GOT3 (cell line): ENCODE measurements at places on chromosomes 12 and 14.

DNA sequence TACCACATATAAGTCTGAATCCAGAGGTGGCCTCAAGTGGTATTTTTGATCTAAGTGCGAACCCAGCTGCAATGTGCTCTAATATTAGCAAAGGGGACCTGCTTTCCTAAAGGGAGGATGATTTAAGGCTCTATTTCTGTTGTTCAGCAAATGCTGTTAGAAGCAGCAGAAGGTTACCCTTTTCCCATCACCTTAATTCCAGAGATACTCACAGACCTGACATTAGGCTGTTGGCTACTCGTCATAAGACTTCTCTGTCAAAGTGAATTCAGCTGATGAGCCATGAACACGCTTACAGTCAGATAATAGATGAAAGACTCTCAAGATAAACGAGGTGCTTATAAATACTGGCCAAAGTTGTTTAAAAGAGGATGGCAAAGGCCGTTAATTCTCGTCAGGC is 308.7 kb upstream of the DDHD1 start:
- no peak for DNase-seq

GRCh38 chr14:93430315-93431035 is at the start of gene UNC79:
Gene UNC79, plus strand, starts transcription at chr14:93430939. Its CDS starts 91 bp downstream, at chr14:93431030.
- no peak for DNase-seq

GRCh38 chr12:64729909-64730587 is 29.2 kb downstream of the GNS start:
- DNase-seq, result no peak

DNA sequence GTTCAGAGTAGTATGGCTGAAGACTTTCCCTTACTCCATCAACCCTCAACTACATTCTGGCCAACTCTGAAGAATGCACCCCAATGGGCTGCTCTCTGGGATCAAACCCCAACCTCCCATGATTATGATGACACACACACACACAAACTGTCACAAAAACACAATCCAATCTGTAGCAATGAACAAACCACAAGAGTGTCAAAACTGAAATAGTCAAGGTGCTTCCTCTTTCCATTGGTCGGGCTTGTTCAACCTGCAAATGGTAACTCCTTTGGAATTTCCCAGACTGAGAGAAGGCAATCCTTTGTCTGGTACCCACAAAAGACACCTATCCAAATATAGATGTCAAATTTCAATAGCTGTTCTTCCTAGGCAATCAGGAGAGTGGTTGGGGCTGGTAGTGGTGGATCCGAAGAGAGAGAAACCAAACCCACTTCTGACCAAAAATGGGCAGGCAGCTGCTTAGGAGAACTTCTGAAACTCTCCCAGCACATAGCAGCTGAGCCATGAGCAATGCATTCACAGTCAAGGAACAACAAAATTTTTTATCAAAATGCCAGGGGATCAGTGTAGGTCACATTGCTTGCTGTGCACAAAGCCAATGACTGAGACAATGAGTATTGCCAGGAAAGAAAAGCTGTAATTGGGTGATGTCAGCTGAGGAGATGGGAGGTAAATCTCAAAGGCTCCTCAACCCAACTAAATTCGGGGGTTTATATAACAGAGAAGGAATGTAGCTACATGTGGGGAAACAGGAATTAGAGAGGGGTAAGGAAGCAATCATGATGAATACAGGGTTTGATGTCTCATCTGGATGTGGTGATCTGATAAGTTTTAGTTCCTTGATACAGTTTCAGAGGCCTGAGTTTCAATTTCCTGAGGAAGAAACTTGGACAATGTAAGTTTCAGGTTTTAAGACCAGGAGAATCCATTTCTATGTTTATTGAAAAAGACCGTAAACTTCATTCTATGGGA is 191.4 kb downstream of the KITLG start:
- DNase-seq, result no peak

DNA sequence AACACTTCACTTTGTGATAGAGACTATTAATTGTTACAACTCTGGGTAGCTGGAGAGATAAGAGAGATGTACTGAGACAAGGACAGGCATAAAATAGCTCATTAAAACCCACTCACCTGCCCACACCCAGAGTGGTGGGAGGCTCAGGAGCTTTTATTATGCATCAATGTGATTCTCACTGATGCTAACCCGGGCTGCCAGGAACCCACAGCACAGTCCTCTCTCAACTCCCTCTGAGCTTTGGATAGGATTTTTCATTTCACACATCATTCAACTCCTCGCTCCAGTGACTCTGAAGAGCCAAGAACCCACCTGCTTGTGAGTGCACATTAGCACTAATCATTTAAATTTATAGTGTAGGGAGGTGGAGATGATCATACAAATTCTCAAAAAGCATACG is 827.9 kb downstream of the FLRT2 start:
- DNase-seq, result no peak

DNA sequence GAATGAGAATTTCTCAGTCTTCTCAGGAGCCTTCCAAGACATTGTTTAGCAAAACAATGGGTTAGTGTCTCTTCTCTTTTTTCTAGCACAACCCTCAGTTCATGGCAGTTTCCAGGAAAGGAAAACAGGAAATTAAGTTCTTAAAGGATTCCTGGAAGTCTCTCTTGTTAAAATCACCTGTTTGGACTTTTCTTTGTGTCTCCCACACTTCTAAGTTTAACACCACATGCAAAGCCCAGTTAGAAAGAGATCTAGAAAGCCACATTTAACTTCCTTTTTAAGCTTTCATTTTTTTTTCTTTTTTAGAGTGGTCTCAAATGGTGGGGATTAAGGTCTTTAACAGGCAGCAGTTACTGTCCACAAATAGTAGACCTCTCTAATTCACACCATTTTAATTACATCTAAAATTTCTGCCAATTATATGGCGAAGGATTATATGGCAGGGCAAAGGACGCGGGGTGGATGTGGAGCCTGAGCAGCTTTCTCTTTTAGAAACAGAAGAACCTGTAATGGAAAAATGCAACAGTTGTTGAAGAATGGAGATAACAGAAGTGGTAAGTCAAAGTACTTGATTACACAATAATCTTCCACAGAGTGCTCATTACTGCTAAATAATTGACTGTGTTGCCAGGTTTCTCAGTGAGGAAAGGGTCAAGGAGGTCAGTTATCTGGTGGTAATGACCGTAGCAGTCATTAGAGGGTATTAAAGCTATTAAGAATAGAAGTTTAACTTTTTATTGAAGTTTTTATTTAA is 298.6 kb downstream of the AKAP6 start:
- DNase-seq, result no peak

- DNase-seq, result no peak
These were observed 113.8 kb downstream of the KCNK10 start for GRCh38 chr14:88209273-88209672.

- DNase-seq, result no peak
These were observed 2.7 kb downstream of the JAG2 start for GRCh38 chr14:105165761-105166485.

- DNase-seq, result no peak
These were observed 22.4 kb downstream of the MAPK1IP1L start for GRCh38 chr14:55073856-55074255.

DNA sequence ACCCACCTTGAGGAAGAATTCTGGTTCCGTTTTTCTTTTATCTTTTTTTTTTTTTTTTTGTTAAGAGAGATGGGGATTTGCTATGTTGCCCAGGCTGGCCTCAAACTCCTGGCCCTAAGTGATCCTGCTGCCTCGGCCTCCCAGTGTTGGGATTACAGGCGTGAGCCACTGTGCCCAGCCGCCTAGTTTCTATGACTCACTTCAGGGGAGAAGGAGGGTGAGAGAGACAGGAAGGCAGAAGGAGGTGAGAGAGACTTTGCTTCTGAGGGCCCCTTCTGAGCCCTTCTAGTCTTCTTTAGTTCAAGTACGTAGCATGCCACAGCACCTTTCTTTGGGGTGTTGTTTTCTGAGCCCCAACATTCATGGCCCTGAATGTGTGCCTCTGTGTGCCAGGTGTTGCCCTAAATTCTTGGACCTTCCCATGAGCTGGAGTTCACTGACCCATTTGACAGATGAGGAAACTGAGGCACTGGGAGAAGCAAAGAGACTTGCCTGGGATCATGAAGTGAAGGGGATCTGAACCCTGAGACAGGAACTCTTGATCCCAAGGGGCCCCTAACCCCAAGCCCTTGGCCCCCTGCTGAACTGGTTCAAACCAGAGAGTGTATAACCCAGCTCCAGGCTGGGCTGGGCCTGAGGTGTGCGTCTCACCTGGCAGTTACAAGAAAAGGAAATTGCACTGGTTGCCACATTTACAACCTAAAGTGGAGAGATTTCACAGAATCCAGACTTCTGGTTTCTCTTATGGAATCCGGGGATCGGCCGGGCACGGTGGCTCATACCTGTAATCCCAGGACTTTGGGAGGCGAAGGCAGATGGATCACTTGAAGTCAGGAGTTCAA is 20.8 kb downstream of the SH2B3 start:
- DNase-seq, result no peak

GRCh38 chr12:50672158-50672557 is 91.7 kb upstream of the ATF1 start:
- DNase-seq, result no peak

- DNase-seq, result no peak
These were observed 80.0 kb downstream of the BTG1 start for GRCh38 chr12:92065639-92066038.

DNA sequence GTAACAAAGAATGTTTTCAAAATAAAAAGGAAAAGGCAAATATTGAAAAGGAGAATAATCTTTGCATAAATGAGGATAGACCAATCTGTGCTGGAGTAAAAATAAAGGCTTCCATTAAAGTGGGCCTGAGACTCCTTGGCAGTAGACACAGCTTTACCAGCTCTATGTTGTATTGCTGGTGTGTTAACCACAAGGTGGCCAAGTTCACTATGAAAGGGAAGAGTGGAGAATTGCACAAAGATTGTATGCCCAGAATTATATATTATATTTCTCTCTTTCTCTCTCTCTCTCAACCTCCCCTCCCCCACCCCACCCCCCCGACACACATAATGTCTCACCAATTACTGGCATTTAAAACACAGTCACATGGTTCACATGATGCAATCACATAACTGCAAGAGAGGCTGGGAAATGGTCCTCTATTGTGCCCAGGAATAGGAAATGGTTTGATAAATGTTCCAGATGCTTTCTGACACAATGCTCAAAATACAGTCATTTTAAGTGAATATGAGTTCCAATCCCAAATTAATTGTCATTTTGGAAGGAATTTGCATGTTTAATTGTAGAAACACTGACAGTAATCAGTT is 222.6 kb upstream of the SYT1 start:
- DNase-seq, result no peak

- no peak for DNase-seq
These were observed 577.7 kb downstream of the SLC16A7 start for GRCh38 chr12:60173224-60174170.

DNA sequence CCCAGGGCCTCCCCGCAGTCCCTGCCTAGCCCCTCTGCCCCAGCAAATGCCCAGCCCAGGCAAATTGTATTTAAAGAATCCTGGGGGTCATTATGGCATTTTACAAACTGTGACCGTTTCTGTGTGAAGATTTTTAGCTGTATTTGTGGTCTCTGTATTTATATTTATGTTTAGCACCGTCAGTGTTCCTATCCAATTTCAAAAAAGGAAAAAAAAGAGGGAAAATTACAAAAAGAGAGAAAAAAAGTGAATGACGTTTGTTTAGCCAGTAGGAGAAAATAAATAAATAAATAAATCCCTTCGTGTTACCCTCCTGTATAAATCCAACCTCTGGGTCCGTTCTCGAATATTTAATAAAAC is 2.2 kb downstream of the HOXC6 start:
- DNase-seq, result no peak

DNA sequence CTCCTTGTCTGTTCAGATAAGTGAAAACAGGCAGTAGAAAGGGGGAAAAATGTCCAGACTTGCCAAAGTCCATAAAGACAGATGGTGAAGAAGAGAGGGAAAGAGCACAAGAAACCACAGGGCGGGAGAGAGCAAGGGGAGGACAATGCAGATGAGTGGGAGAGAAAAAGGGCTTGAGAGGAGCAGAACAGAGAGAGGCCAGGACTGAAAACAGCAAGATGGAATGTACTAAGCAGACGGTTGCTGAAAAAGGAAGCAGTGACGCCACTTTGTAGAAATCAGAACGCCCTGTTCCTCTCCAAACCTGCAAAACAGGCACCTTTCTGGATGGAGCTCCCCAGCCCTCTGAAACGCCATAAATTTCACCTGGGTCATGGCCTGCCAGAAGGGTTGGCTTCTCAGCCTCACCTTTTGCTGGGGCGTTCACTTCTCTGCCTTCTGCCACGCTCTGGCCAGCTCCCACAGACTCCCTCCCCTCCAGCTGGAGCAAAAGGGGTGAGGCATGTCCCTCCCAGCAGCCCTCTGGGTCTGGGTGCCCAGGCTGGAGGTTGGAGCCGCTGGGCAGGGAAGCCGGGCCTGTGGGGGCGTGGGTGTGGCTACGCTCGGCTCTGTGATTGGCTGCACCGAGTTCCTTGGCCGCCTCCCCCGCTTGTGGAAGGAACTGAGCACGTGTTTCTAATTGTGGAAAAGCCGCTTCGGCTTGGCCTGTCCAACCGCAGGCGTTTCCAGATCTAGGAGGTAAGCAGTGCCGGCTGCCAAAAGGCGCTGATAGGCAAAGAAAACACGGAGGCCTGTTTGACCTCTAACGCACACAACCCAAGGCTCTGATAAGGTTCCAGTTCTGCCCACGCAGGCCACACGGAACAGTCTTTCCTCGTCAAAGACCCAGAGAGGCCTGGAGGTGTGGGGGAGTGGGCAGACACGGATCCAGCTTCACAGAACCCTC is 29.3 kb downstream of the SLC7A8 start:
- DNase-seq, result no peak

DNA sequence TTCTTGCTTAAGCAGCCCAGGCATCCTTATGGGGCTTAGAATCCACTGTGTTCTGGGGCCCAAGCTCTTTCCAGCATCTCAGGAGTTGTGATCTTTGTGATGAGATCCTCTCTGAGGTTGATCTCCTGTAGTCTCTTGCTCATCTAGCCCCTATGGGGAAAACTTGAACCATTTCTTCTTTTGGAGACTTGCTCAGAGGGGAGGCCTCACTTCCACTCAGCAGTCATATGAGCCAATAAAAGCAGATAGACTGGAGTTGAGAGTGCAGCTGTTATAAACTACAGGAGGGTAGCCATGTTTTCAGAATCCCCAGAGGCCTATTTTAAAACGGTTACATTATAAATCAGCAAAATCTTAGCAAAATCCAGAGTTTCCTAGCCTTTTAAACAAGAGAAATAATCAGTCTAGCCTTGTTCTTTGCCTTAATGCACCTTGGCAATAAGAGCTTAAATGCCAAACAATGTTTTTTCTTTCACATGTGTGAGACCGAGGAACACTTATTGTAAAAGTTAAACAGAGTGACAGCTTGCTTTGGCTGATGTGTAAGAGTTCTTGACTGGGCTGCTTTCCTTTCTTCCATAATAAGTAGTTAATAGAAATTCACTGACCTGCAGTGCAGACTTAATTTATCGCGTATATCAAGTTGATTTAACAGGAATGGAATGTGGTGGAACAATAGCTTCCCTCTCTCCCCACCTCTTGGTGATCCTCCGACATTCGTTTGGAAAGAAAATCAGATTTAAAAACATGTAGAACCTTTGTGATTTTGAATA is 168.3 kb downstream of the NEDD1 start:
- DNase-seq, result no peak

DNA sequence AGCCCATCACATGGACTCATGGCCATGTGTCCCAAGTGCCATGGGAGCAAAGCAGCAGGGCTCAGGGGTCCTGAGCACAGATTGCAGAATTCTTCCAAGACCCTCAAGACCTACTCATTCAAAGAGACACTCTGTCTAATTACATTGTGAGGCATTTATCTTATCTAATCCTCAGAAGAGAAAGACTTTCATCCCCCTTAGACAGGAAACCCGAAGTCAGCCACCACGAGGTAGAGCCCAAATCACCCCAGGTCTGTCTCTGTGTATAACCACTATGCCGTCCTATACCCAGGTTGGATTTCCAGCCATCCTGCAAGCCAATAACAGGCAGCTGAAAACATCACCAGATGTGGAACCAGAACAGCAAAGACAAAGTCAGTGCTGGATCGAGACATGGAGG is 8.9 kb upstream of the BCL11B start:
- no peak for DNase-seq

- no peak for DNase-seq
These were observed 855.6 kb upstream of the TMEM132C start for GRCh38 chr12:127411166-127411915.
